CD4-positive, alpha-beta T cell treated with Interleukin-4 for 1 hour (primary cell): ENCODE measurements at places on chromosomes 6 and 20.

DNA sequence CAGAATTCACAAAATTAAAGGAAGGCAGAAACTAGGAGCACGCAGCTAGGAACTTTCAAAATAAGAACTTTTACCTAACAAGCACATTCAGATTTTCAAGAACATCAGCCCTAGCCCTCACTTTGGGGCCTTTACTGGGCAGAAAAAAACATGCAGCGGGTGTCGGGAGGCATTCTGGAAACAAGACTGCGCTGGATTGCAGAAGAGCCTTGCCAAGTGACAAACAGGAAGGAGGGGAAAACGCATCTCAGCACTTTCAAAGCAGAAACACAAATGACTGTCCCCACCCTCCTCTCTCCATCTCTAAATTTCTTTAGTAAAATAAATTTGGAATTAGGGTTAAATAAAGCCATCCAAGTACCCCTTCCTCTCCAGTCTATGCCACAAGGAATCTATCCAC is 74.6 kb upstream of the RREB1 start:
- DNase-seq, result no peak

DNA sequence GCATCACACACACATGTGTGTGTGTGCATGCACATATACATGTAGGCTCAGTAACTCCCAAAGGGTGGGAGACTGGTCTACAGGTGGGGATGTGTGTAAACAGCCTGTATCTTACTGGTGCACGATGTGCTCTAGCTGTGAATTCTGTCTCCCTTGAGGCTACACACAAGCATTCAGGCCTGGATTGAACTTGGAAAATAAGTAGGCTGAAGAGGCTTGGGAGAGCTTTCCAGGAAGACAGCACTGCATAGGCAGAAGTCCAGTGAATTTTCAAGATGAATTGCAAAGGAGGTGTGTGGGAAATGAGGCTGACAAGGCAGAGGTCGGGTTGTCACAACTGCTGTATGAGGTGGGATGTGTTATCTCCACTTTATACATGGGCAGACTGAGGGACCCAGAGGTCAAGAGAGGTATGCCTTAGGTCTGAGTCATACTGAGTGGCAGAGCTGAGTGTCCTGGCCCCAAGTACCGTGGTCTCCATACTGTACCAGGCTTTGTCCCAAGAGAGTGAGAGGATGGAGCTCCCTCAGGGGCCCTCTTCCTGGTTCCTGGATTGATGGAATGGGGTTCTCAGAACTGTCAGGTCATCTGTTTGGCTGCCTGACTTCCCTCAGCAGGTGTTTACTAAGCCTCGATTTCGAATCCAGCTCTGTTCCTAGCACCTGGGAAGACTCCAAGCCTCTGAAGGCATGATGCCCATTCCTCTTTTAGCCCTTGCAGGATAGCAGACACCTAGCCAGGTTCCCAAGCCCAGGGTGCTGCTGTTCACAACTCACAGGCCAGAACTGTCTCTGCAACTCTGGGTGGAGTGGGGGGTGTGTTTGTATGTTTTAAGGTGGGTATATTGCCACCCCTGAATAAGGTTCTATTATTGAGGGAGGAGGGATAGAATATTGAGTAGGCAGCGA is 14.4 kb downstream of the SNPH start:
- DNase-seq, result no peak

- no peak for DNase-seq
Observed at GRCh38 chr20:5031206-5031557, 29.9 kb upstream of the SLC23A2 start.

GRCh38 chr20:2741881-2742280 is 49.3 kb downstream of the EBF4 start:
- DNase-seq, result no peak

GRCh38 chr20:46642969-46643343 is 8.3 kb downstream of the SLC13A3 start:
- no peak for DNase-seq
